Muscle of back (tissue), 13 donors: ENCODE measurements at places on chromosomes 6 and 20. TPM values are rescaled to one million over a fixed set of nuclear protein-coding genes. Genes with fewer than 3 reads are reported as not detected.

Gene ASCC3
- polyA plus RNA-seq: 13.2 TPM

DNA sequence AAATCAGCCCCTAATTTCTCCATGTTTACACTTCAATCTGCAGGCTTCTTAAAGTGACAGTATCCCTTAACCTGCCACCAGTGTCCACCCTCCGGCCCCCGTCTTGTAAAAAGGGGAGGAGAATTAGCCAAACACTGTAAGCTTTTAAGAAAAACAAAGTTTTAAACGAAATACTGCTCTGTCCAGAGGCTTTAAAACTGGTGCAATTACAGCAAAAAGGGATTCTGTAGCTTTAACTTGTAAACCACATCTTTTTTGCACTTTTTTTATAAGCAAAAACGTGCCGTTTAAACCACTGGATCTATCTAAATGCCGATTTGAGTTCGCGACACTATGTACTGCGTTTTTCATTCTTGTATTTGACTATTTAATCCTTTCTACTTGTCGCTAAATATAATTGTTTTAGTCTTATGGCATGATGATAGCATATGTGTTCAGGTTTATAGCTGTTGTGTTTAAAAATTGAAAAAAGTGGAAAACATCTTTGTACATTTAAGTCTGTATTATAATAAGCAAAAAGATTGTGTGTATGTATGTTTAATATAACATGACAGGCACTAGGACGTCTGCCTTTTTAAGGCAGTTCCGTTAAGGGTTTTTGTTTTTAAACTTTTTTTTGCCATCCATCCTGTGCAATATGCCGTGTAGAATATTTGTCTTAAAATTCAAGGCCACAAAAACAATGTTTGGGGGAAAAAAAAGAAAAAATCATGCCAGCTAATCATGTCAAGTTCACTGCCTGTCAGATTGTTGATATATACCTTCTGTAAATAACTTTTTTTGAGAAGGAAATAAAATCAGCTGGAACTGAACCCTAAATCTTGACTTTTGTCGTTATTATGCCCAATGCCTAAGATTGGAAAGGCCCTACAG lies 4.5 kb downstream of the SOX4 start:
- peak; percentile 43 for DNase-seq

Gene LY6G6C
- polyA plus RNA-seq: 0.19 TPM

GRCh38 chr20:24332956-24333355 lies 136.5 kb upstream of the SYNDIG1 start:
- no peak for DNase-seq

- DNase-seq: no peak
Measured at GRCh38 chr6:15380351-15380750, 134.5 kb downstream of the JARID2 start.

- DNase-seq: no peak
Measured at GRCh38 chr6:63572747-63573075, 431 bp downstream of the LOC128125822 start.

GRCh38 chr6:147639279-147639678 lies 130.8 kb downstream of the SAMD5 start:
- DNase-seq: no peak

- no peak for DNase-seq
Measured at GRCh38 chr20:31839782-31840487, 5.5 kb downstream of the FOXS1 start.

DNA sequence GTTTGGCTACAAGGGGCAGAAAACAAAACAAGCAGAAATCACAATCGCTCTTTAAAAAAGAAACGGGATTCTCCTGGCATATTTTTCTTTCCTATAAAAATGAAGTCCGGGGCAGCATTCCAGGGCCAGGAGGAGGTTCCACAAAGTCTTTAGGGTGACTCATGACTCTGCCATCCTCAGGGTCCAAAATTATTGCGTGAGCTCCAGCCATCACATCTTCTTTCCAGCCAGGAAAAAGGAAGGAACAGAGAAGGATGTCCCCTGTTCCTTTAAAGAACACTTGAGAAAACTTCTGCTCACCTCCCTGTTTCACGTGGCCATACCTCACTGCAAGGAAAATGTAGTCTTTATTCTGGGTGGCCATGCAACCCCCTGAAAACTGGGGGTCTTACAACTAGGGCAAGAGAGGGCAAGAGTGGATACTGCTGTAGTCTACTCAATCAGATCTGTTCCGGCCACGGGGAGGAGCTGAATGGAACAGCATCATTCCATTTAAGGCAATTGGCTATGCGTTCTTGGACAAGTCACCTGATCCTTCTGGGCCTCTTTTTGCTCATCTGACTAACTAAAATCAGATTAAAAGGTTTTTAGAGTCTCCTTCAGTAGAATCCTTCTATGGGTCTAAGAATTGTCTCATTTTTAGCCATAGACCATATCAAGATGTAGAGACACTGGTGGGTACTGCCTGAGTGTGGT lies 49.4 kb downstream of the CTCFL start:
- DNase-seq: no peak

- DNase-seq: no peak
Measured at GRCh38 chr6:56951049-56951831, 3.7 kb upstream of the BEND6 start.

Gene AGPAT1
- polyA plus RNA-seq: 64.3 TPM

Gene ASIP
- polyA plus RNA-seq: 4.9 TPM

Gene HLA-DQB1
- polyA plus RNA-seq: 2.0 TPM

Gene SCUBE3
- polyA plus RNA-seq: 1.2 TPM

DNA sequence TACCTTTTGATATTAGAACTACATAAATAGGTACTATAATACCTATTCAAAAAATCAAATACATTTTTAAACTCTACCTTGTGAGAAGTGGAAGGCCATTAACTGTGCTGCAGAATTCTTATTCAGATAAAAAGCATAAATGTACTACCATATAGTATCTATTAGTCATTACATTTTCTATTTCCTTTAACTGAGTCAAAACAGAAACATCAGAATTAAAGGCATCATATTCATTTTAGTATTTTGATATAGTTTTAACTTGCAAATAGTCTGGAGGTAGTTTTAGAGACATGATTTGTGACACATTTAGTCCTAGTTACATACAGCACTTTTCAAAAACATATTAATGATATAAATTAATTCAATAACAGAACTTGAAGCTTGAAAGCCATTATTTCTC lies 39.9 kb upstream of the TAB2 start:
- DNase-seq: no peak

Gene PI16
- 12.5 TPM for polyA plus RNA-seq

GRCh38 chr20:17928633-17929311 lies 39.8 kb downstream of the SNX5 start:
- no peak for DNase-seq

Gene DYNLT1
- 76.5 TPM for polyA plus RNA-seq

GRCh38 chr20:60313614-60314013 lies 355.4 kb downstream of the CDH26 start:
- DNase-seq: no peak

- no peak for DNase-seq
Measured at GRCh38 chr6:13560651-13561044, 13.8 kb upstream of the SIRT5 start.

- DNase-seq: no peak
Measured at GRCh38 chr6:11479296-11479695, 58.3 kb upstream of the TMEM170B start.

Gene TSHZ2
- polyA plus RNA-seq: 7.9 TPM

DNA sequence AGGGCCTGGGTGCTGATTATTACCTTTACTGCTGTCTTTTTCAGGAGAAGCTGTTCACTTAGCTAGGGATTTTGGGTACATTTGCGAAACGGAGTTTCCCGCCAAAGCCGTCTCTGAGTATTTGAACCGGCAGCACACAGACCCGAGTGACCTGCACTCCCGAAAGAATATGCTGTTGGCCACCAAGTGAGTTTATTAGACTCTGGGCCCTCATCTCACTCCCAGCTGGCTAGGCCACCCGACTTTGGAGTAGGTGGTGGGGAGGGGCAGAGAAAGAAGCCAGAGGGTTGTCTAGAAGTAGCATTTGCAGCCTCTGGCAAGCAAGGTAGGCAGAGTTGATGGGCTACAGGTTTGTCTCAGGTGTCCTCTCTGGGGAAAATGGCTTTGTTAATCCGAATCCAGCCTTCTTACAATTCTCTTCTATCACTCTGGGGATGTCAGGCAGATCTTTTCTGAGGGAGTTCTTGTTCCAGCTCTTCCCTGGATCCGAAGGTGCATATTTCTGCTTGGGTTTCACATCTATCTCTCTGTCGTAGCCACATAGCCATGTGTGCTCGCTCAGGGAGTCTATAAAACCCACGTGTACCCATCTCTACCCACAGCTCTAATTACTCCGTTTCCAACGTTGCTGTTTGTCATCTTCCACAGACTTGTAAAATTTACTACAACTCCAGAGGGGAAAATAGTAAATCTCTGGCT lies 21.6 kb downstream of the TFAP2B start:
- DNase-seq: no peak

GRCh38 chr6:114064862-114065261 lies 93.9 kb upstream of the HDAC2 start:
- DNase-seq: no peak

Gene TRIM31
- 0.38 TPM for polyA plus RNA-seq

Gene TMEM63B
- polyA plus RNA-seq: 20.5 TPM

Gene MEP1A
- not detected for polyA plus RNA-seq

- no peak for DNase-seq
Measured at GRCh38 chr6:107636486-107636885, 146.6 kb downstream of the SOBP start.

Gene COL11A2
- polyA plus RNA-seq: 134 TPM

Gene UNC5CL
- polyA plus RNA-seq: 2.0 TPM

GRCh38 chr20:55097621-55098020 lies 622.2 kb downstream of the DOK5 start:
- DNase-seq: no peak

DNA sequence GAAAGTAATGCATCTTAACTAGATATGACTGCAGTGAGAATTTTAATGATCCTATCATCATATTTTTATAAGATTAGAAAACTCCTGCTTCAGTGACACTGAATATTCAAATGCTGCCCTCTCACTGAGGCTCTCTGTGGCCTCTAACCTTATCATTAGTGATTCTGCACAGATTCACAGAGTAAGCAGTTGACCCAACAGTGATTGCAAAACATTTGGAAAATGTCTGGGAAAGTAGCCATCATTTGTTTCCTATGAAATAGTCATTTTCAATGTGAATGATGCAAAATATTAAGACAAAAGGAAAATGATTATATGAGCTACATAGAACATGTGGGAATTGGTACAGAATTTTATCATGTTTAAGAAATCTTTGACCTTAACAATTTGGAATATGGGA lies 210.3 kb downstream of the TBX18 start:
- DNase-seq: peak; percentile 64

GRCh38 chr6:34663371-34663770 lies 33.2 kb downstream of the ILRUN start:
- no peak for DNase-seq

DNA sequence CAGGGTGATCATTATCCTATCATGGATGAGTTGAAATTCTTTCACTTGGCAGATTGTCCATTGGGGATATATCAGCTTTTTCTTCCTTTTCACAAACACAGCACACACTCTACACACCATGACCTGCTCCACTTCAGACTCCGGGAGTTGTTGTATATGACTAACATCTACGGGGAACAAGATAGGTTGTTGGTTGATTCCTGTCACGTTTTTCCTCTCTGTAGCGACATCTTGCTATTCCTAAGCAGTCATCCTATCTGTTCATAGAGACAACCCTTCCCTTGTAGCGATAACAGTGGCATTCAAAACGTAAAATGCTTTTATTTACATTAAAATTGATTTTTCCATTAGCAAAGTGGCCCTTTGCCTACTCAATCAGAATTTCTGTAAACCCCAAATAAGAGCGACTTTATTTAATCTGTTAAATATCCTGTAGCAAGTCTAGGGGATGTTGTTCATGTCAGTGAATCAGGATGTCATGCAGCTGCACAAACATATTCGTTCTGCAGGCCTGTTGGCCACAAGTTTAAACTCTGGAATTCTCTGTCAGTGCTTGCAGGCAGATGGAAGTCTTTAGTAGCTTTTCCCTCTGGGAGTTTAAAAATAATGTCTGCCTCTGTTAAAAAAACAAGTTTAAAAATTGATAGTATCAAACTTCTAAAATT lies 23.1 kb downstream of the PHACTR2 start:
- DNase-seq: peak; percentile 82

Gene SLC2A10
- polyA plus RNA-seq: 19.9 TPM

DNA sequence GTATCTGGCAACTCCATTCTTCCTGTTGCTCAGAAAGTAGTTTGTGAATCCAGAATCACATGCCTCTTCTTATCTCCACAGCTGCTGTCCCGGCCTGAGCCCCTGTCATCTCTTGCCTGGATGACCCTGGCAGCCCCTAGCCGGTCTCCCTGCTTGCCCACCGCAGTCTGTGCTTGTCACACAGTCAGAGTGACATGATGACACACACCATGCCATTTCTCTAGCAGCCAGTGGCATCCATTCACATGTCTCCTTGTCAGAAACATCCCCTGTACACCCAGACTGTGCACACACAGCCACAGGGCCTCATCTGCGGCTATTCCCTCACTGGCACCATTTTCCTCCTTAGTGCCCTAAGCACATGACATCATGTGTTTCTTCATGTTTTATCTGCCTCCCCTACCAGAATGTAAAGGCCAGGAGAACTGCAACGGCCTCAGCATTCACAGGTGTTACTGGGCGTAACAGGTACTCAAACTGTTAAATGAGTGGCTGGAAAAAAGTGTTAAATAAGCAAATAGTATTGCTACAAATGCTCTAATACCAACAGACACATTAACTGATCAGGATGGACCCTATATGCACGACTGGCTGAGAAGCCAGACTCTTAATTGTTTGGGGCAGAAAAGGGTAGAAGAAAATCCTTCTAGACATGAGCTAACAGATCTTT lies 9.6 kb downstream of the ABHD12 start:
- DNase-seq: no peak

DNA sequence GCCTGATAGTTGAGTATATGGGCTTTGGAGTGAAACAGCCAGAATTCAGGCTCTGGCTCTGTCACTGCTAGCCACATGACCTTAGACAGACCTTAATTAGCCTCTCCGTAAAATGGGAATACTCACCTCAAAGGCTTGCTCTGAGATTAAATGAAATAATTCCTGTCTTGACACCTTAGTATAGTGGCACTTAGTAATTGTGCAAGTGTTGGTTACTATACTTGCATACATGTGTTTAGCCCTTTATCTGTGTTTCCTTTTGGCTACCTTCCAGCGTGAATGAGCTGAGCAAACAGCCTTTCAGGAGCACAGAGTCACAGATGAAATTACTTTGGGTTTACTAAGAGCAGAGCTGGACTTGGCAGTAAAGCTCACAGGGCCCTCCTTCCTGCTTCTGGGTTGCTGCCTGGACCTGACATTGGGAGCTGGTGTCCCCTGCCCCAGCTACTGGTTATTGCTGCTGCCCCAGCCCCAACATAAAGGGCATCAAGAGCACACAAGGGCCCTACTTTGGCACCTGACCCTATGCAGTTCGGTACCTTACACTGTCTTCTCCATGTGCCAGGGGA lies 32.8 kb downstream of the CD164 start:
- peak; percentile 63 for DNase-seq

DNA sequence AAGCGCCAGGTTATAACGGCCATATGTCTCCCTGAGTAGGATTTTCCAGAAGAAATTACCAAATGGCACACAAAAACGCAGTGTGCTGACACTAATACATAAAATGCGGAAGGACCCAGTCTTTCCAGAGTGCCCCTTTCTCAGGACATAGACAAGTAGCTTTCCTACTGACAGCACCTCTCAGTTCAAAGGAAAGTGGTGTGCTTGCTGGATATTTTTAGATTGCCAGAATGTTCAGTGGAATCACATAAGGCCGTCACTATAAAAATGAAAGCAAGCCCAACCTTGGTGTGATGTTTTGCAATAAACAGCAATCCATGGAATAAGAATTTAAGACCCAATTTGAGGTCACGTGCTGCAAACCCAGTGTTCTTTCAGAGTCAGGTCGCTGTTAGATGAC lies 135.5 kb upstream of the AGPAT4 start:
- no peak for DNase-seq

- no peak for DNase-seq
Measured at GRCh38 chr6:124757560-124757959, 204.7 kb upstream of the RNF217 start.

Gene DYNLT2
- 2.9 TPM for polyA plus RNA-seq
